ENCODE measurements at places on chromosomes 5 and 9.

- no peak for DNase-seq
Observed at GRCh38 chr9:21901546-21901945, 92.6 kb downstream of the CDKN2A start.

DNA sequence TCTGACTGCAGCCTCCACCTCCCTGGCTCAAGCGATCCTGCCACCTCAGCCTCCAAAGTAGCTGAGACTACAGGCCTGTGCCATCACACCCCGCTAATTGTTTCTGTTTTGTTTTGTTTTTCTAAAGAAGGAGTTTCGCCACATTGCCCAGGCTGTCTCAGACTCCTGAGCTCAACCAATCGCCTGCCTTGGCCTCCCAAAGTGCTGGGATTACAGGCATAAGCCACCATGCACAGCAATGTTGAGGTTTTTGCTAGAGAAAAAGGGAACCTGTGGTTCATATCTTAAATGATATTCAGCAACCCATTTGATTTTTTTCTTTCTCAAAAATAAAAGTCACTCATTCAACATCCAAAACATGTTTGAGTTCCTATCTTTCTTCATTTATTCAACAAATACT, 20.4 kb upstream of the DELE1 start:
- DNase-seq = no peak

GRCh38 chr5:148620696-148621095, 33.6 kb downstream of the HTR4 start:
- no peak for DNase-seq

DNA sequence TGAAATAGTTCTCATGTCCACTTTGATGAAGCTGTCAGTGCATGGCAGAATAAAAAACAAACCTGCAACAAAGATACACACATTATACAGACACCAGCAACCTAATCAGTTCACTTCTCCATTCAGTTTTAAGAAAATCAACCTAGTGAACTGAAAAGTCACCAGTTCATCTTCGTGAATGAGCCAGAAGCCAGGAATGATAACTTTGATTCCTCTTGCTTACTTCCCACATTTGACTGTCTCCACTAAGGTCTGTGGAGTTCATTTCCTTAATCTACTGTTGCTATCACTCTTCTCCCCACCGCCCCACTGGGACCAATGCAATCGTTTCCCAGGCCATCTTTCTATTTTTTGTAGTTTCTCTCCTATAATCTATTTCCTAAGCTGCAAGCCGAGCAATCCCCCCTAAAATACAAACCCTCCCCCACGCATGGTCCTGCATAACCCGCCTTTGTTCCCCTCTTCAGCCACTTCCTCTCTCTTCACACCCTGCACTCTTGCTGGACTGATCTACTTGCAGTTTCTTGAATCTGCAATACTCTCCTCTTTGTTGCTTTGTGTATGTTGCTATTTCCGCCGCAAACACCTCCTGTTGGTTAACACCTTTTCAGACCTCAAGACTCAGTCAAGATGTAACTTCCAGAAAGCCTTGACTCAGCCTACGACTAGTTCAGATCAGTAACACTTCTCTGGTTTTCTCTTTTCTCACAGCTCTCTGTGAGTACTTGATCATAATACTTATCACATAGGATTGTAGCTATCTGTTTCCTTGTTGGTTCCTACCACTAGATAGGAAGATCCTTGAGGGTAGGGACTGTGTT, 16.6 kb downstream of the STOM start:
- DNase-seq = no peak

DNA sequence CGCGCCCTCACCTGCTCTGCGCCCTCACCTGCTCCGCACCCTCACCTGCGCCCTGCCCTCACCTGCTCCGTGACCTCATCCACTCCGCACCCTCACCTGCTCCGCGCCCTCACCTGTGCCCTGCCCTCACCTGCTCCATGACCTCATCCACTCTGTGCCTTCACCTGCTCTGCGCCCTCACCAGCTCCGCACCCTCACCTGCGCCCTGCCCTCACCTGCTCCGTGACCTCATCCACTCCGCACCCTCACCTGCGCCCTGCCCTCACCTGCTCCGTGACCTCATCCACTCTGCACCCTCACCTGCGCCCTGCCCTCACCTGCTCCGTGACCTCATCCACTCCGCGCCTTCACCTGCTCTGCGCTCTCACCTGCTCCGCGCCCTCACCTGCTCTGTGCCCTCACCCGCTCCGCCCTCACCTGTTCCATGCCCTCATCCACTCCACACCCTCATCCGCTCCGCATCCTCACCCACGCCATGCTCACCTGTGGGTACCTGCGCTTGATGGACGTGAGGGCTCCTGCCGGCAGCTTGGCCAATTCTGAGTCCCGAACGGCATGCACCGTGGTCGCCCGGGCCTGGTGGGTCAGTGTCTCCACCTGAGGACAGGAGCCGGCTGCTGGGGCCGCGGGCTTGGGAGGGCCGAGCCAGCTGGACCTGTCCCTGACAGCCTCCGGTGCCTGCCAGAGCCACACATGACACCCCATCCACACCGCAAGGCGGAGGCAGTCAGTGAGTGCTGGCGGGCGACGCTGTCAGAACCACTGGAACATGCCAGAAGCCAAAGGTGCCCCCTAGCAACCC, 35.6 kb upstream of the NSMF start:
- no peak for DNase-seq

DNA sequence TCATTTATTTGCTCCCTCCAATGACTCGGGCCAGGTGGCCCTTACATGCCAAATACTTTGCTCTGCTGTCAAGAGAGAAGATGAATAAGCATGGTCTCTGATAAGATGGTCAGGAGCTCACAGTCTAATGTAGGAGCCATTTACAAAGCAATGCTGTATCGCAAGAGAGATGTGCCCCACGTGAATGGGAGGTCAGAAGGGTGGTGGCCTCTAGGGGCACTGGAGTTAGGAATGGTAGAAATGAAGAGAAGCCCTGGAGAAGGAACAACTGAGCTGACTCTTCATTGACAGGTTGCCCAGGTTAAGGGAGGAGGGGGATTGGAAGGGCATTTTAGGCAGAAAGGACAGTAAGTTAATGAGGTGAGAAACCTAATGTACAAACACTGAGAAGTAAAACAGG, 286.5 kb downstream of the KCTD16 start:
- no peak for DNase-seq

- no peak for DNase-seq
Observed at GRCh38 chr5:96716007-96716406, 53.8 kb downstream of the CAST start.

- no peak for DNase-seq
Observed at GRCh38 chr9:4892501-4893194, 92.4 kb upstream of the JAK2 start.

GRCh38 chr5:139226131-139226530, 28.0 kb upstream of the SIL1 start:
- no peak for DNase-seq

- DNase-seq = no peak
Observed at GRCh38 chr9:92058723-92059444, 56.3 kb downstream of the SPTLC1 start.

DNA sequence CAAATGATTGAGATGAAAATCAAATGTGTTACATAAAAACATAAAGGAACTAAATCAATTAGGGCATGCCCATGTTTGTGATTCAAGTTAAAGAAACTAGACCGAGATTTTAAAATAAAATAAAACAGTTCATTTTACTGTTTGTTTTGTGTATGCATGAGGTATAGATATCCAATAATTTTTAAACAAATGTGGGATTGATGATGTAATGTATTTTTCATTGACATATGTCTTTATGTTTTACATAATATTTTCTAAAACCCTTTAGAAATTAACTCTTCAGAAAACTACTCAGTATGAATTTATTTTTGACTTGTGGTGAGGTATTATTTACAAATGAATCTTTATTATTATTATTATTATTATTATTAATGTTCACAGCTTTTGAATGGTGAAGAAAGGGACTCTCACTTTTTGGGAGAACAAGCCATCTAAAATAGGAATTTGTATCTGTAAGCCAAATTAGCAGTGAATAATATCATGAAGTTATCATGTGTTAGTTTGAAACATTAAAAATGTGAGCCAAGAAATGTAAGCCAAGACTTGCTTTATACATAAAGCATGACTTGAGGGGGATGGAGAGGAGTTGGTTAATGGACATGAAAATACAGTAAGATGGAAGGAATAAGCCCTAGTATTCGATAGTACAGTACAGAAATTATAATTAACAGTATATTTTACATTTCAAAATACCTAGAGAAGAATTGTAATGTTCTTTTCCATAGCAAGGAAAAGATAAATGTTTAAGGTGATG, 355.0 kb downstream of the CDH10 start:
- DNase-seq = no peak

DNA sequence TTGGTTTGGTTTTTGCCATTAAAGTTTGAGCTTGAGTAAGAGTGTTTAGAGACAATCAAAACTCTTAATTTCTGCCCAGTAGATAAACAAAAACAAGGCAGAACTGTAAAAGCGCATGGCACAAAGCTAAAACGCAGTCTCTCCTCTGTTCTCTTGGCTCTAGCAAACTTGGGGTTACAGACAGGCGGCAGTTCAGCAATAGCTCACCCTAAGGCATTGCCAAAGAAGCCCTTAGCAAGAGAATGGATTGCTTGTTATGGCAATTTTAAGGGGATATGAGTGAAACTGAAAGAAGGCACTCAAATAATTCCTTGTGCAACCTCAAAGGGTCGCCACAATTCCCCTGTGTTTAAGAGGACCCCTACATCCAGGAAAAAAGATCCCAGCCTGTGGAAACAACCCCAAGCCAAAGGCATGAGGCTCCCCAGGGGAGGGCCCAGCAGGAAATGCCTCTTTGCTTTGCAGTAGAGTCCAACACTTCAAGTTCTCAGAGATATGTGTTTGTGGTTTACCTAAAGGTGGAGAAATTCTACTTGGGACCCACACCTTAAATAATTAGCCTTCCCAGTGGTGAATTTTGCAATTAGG, 317.0 kb upstream of the MPDZ start:
- no peak for DNase-seq

DNA sequence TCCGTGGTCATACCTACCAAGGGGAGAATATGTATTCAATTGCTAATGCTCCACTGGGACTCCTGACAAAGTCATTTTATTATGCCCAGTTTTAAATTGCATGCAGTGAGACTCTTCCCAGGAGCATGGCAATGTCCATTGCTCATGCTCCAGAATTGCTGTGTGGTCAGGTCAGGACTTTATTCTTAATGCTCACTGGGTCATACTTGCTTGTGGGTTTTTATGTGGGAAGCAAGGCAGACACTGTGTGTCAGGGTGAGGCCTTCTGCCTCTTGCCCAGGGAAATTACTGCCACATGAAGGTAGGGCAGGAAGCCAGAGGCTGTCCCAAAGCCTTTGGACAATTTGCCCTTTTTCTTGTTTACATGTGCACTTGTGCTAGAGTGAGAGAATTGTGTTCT, 164.6 kb upstream of the MEF2C start:
- peak; percentile 26 for DNase-seq

DNA sequence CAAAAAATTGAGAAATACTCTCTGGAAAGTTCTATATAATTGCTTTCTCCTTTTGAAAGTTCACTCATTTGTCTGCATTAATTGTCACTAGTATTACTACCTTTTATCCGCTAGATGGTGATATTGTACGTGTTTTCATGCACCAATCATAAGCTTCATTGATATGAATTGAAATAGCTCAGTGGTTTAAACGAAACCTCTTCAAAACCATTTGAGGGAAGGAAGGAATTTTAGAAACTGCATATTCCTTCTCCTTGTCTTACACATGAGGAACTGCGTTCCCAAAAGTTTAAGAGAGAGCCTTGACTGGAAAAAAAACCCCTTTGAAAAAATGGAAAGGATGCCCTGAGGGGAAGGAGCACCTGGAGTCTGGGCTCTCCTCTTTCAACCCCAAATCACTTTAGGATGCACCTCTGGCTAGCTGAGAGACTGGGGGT, 98.6 kb downstream of the YTHDC2 start:
- DNase-seq = no peak

DNA sequence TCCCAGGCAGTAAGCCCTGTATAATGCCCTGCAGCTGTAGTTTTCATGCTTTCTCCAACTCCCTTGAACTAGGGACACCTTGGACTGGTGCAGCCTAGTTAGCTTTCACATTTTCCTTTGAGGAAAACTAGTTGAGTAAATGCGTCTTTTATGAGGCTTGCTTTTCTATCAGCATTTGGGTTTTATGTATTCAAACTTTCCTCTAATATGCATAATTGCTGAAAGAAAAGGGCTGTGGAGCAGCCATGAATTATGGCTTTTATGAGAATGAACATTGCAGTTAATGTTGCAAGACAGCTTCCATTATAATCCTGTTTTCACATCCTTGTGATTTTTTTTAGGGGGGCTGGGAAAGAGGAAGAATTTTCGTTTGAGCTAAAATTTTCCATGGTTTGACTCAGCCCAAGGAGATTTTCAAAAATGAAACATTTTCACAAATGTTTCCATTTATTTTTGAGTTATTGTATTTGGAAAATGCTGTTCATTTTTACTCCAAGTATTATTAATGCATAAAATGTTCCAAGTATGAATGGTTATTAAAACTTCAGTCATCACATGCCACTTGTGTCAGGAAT, 57.9 kb upstream of the PPP3R2 start:
- DNase-seq = no peak

DNA sequence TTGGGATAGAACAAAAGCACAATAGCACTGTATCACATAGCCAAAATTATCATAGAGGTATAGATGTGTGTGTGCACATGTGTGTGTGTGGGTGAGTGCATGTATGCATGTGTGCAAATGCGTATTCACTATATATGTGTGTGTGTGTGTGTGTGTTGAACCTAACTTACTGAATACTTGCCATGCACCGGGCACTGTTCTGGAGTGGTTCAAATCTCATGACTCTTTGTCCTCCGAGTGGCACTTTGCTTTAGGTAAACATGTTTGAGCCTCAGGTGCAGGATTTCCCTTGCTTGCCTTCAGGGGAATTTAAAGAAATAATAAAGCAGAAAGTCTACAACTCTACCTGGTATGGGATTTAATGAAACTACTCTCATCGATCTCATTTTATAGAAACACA, 183.5 kb upstream of the GDNF start:
- no peak for DNase-seq

DNA sequence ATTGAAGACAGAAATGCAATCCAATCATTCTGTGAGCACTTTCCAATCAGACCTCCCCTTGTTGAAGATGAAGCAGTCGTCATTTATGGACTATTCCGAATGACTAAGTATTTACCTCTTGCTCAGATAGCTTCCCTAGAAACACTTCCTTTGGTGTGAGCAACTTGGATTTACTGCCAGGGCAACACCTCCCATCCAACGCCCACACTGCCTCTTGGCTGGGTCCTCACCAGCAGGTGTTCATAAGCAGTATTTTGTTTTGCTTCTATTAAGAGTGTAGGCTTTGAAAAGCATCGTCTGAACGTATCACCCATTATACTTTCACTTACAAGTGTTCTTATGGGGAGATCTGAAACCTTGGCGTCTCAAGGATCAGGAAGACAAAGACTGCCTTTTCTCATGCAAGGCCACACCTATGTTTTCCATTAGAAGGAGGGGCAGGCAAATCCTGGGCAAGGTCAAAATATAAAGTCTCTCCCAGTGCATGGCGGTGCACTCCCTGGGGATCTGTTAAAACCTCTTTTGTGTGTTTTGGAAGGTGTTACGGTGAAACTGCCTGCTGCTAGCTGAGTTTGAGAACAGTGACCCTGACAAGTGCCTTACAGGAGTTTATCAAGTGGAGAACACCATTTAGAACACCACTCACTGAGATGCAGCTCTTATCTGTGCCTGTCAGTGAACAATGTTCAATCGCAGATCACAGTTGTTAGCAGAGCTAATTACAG, 10.6 kb upstream of the MARCHF3 start:
- no peak for DNase-seq

- no peak for DNase-seq
Observed at GRCh38 chr5:86689103-86689729, 71.5 kb downstream of the COX7C start.
